Mesenteric fat pad (tissue), 1 donor: ENCODE measurements at places on chromosomes 4 and X. TPM values are rescaled to one million over a fixed set of nuclear protein-coding genes. Genes with fewer than 3 reads are reported as not detected.

GRCh38 chrX:100658941-100659381 lies 15.0 kb downstream of the SRPX2 start:
- DNase-seq = no peak

DNA sequence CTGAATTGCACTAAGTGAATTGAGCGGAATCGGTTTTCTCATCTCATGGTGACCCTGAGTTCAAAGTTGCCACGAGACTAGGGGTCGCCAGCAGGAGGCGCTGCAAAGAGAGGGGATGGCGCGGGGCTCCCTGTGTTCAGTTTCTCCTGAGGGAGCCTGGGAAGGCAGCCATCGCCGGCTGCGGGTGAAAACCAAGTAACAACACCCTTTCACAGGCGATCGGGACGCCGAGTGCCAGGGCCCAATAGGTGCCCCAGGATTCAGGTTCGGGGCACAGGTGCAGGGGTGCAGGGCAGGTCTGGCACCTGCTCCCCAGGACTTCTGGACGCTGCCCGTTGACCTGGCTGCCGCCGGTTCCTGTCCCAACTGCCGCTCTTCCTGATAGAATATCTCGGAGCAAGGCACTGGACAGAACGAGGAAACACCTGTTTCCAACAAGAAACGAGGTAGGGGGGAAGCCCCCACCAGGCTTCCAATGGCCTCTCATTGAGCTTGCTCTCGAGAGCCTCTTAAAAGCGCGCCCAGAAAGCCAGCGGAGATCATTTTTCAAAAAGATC lies 1.1 kb upstream of the FGF16 start:
- DNase-seq = no peak

DNA sequence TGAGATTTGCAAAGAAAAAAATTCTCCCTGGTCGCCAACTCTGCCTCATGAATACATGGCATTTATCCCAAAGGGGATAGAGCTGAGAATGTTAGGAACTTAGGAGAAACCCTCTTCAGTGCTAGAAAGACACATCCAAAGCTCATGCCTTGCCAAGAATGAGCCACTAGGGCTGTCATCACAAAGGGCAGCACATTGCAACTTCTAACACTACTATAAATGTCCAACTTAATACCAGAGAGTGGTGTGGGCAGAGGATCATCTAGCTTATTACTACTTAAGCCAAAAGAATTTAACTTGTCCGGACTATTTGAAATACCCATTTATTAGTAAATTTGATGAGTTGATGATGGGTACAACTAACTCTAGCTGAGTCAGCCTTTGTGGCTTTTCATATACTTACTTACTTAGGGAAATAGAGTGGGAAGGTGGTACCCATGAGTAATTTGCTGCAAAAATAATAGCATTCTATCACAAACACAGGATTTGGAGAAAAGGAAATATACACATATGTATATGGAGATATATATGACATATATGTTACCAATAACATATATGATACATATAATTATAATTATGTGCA lies 66.3 kb upstream of the GAB1 start:
- DNase-seq = no peak

GRCh38 chr4:78876568-78877320 lies 62.5 kb downstream of the PAQR3 start:
- no peak for DNase-seq

DNA sequence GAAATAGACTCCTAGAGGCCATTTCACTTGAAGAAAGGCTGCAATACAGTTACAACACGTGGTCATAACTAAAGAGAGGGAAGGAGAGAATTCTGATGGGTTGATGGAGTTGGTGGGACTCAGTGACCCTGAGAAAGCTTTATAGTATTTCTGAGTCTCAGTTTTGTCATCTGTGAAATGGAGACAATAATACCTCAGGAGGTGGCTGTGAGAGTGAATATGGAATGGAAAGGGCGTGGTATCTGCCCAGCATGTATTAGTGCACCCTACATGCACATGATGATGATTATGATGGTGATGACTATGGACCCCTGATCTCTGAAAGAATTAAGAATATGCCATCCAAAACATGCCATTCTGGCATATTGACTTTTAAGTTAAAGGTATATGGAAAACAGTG lies 66.0 kb downstream of the RHOH start:
- DNase-seq = no peak

DNA sequence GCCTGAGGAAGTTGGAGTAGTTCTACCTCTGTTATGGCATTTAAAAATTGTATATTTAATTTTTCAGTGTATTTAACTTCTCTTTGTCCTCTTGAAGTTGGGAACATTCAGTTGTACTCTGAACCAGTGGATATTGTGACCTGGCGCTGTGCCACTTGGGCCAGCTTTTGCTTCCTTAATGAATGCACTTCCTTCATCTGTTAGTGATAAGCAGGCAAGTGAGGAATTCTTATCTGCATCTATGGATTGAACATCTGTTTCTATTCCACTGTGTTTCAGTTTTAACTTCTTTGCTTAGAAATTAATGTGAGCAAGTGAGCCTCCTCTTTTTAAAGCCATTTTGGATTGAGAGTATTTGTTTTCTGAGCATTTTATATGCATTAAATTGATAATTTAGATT lies 128.3 kb downstream of the UCHL1 start:
- DNase-seq = no peak

GRCh38 chr4:150308824-150309472 lies 230.7 kb downstream of the DCLK2 start:
- DNase-seq = no peak

- peak; percentile 88 for DNase-seq
Measured at GRCh38 chr4:13483768-13484121, 395 bp downstream of the RAB28 start.

Gene DMRTC1B
- total RNA-seq = not detected

Gene TCEAL5
- total RNA-seq = not detected

Gene IGFBP7
- total RNA-seq = 558 TPM
